ENCODE measurements at places on chromosomes 3 and 15.

GRCh38 chr15:52295421-52296001 is at the start of gene MYO5C:
TSS of gene MYO5C (minus strand) at chr15:52295804. CDS start at chr15:52295636, 168 bp downstream.
- no peak for DNase-seq

DNA sequence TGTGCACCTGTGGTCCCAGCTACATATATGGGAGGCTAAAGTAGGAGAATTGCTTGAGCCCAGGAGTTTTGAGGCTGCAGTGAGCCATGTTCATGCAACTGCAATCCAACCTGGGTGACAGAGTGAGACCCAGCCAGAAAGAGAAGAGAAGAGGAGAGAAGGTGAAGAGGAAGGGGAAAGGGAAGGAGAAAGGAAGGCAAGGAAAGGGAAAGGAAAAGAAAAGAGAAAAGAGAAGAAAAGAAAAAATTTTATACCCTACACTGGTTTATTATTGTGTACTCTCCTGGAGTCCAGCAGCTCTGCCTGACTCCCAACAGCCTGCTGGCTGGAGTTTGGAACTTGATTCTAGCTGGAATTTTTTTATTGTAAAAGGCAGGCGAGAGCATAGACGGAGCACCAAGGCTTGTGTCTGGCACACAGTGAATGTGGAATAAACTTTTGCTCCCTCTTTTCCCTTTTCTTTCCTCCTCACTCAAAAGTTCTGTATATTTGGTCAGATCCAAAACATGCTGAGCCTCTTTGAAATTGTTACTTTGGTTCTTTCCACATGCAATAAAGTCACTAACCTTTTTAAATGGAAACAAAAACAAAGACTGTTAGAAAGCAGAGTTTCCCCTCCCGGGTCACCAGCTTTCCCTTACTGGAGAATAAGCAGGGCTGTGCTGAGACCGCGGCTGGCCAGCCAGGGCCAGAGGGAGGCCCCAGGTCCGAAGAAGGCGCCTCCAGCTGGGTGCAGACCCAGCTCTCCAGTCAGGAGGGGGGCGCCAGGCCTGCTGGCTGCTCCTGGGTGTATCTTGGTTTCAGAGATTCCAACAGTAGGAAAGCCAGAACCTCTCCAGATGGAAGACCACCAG is 9.9 kb downstream of the THSD4 start:
- DNase-seq: peak; percentile 74

DNA sequence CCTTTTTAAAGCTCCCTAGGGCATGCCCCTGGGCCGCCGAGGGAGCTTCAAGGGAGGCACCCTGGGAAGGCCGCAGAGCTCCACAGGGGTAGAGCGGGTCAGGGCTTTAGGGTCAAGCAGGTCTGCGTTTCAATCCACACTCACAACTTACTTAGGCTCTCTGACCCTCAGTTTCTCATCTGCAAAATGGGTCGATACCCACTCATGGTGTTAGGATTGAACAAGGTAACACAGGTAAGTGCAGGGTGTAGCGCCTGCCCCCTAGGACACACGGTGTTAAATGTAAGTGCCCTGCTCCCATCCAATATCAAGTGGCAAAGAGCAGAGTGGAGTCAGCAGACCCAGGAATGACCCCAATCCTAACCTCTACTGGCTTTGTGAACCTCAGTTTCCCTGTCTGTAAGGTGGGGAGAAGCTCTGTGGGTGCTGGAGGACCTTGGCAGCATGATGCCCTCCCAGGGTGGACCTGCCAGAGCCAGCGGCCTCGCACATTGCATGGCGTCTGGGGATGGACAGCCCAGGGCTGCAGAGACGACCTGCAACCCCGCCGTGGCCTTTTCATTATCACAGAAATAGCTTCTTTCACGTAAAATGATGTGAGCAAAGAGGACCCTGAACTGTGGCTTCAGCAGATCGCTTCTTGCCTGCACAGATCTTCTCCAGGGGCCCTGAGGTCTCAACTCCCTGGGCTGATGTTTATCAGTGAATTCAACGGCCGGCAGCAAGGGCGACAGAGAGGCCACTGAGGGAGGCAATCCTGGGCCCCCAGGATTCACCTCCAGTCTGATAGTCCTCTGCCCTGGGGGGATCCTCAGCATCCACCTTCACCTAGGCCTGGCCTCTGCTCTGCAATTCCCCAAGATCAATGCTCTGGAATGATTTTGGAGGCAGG is 138.5 kb downstream of the CHSY1 start:
- no peak for DNase-seq

DNA sequence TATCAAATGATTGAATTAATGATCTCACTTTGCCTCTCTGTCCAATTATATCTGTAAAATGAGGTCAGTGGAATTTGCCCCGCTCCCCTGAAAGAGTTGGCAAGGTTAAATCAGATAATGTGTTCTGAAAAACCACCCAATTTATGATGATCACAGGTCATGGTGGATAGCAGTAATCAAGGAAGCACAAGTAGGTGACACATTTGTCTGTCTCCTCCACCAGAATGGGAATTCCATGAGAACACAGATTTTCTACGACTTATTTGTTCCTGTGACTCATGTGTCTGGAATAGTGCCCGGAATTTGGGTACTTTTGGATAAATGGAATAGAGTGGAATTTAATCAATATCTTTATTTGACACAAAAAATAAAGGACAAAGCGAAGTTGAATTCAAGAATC is 220.9 kb upstream of the SUCLG2 start:
- peak; percentile 28 for DNase-seq

DNA sequence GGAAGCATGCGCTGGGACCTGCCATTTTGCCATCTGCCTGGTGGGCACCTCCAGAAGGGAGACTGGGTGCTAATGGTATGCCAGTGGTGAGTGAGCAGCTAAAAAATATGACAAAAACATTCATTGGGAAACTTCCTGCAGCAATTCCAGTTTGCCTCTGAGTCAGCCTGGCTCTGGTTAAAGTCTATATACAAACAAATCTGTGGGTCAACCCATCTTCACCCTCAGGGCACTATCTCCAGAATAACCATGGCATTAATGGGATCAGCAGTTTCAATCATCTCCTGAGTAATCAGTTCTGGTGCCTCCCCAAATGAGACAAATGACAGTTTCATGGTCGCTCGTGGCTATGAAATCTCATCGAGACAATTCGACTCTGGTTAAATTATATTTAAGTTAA is 21.5 kb downstream of the FRMD4B start:
- peak; percentile 64 for DNase-seq

GRCh38 chr15:40240619-40241221 is 1.9 kb downstream of the PAK6 start:
- DNase-seq: no peak

- DNase-seq: no peak
Measured at GRCh38 chr15:33293713-33294334, 16.9 kb upstream of the RYR3 start.

DNA sequence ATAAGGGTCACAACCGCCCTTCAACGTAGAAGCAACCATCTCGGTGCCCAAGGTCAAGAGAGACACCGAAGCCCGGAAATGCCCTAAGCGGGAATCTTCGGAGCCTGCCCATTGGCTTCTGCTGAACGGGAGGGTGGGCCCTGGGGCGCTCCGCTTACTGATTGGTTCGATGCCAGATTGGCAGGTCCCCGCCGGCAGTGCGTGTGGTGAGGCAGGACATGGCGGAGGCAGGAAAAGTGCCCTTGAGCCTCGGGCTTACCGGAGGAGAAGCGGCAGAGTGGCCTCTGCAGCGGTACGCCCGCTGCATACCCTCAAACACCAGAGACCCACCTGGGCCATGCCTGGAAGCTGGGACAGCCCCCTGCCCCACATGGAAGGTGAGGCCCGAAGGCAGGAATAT is at the start of gene REC114:
TSS of gene REC114 (plus strand) at position 197 of the 400 bp plus-strand sequence. CDS start at position 219, 22 bp downstream.
- DNase-seq: no peak

Data from fibroblast of villous mesenchyme (primary cell).